ENCODE measurements at places on chromosomes 6 and 20. TPM values are rescaled to one million over a fixed set of nuclear protein-coding genes. Genes with fewer than 3 reads are reported as not detected.

GSTA2 gene
- not detected for total RNA-seq

GRCh38 chr6:170113141-170113540 is 177.7 kb downstream of the DLL1 start:
- H3K4me3 ChIP-seq: no peak overlapping the region
- no peak overlapping the region for H3K27ac ChIP-seq
- no peaks in the 10 kb centered on the region for H3K27me3 ChIP-seq
- H3K4me1 ChIP-seq: no peaks in the 10 kb centered on the region
- DNase-seq: no peak

- no peak for DNase-seq
- H3K36me3 ChIP-seq: no peaks in the 10 kb centered on the region
- no peak overlapping the region for H3K27ac ChIP-seq
- H3K4me1 ChIP-seq: peaks cover 13% of the 10 kb centered on the region
These were observed 233.1 kb upstream of the SUPT3H start for GRCh38 chr6:45610832-45611231.

GRCh38 chr6:1687402-1687801 is 77.7 kb downstream of the FOXC1 start:
- 0 out of 2 replicates have a peak overlapping the region, but pooled peaks have one; percentile 75 for H3K27ac ChIP-seq
- H3K27me3 ChIP-seq: no peaks in the 10 kb centered on the region
- peaks cover 37% of the 10 kb centered on the region for H3K4me1 ChIP-seq
- no peaks in the 10 kb centered on the region for H3K36me3 ChIP-seq
- DNase-seq: no peak

DNAH8 gene
- total RNA-seq: not detected

- peak overlapping the region; percentile 85 for H3K4me3 ChIP-seq
- no peak for DNase-seq
- no peaks in the 10 kb centered on the region for H3K27me3 ChIP-seq
- H3K27ac ChIP-seq: peak overlapping the region; percentile 82
- H3K36me3 ChIP-seq: peaks cover 14% of the 10 kb centered on the region
These were observed 2.3 kb downstream of the ARID1B start for GRCh38 chr6:156779206-156780094.

DNA sequence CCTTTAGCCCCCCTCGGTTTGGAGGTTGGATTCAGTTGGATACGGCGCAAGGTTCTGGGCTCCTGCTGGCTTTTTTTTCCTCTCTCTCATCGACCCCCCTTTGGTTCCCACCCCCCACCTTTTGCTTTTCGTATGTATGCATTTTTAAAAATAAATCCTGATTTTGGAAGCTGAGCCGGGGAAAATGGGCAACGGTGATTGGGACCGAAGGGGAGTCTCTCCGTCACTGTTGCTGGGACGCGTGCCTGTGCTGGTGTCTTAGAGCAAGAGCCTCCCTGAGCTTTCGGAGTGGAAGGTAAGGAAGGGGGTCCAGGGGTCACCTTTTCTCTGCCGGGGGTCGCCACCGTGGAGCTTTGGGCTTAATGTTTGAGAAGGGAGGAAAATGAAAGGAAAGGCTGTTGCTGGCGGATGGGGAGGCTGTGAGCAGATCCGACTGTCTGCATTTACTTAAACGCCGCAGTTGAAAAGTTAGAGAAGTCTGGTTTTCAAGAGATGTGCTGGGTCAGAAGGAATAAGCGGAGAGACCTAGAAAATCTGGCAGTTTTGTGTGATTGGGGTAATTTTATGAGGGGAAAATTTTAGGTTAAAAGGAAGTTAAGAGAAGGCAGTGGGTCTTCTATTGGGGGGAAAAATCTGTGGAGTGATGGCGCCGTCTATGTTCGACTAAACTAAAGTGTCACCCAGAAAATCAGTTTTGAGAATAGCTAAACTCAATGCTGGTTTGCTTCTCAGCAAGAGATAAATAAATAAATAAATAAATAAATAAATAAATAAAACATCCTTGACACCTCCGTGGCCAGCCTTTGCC is 828 bp downstream of the ADGRB3 start:
- peak overlapping the region; percentile 34 for H3K4me3 ChIP-seq
- H3K27me3 ChIP-seq: peaks cover 43% of the 10 kb centered on the region
- H3K4me1 ChIP-seq: peaks cover 9% of the 10 kb centered on the region
- no peaks in the 10 kb centered on the region for H3K36me3 ChIP-seq
- peak; percentile 10 for DNase-seq
- no peak overlapping the region for H3K27ac ChIP-seq

GRCh38 chr6:154567695-154568220 is 57.3 kb upstream of the CNKSR3 start:
- no peaks in the 10 kb centered on the region for H3K27me3 ChIP-seq
- no peaks in the 10 kb centered on the region for H3K36me3 ChIP-seq
- DNase-seq: no peak

GRCh38 chr6:166348305-166348949 is 6.1 kb upstream of the SFT2D1 start:
- DNase-seq: no peak
- no peak overlapping the region for H3K27ac ChIP-seq
- H3K27me3 ChIP-seq: no peaks in the 10 kb centered on the region
- H3K4me3 ChIP-seq: no peak overlapping the region
